Left colon (tissue), 2 donors: ENCODE measurements at places on chromosomes 13 and 19. TPM values are rescaled to one million over a fixed set of nuclear protein-coding genes. Genes with fewer than 3 reads are reported as not detected.

The ADAMTSL5 gene
- 2.0 TPM for total RNA-seq

The DMKN gene
- total RNA-seq = 13.8 TPM

The GRK1 gene
- 0.09 TPM for total RNA-seq

The ZNF799 gene
- total RNA-seq = 5.6 TPM

The IZUMO1 gene
- not detected for total RNA-seq

The C5AR1 gene
- 8.8 TPM for total RNA-seq

The ZIC5 gene
- not detected for total RNA-seq
